ENCODE measurements at places on chromosomes 4 and X.

DNA sequence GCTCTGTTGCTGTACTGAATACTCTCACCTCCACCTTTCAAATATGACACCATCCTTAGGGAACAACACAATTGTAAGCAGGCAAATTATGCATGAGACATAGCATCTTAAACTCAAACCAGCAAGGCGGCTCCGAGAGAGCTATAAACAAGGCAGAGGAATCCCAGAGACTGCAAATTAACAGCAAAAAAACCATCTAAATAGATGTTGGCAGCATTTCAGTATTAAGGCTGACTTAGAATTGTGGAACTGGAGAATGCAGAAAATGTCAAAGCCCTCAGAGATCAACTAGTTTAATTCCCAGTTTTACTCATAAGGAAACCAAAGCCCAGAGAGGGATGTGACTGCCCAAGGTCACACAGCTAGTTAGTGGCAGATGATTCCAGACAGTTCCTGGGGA is 37.2 kb upstream of the SPANXC start:
- H3K4me3 ChIP-seq: no peak overlapping the region
- H3K27me3 ChIP-seq: no peaks in the 10 kb centered on the region
- no peaks in the 10 kb centered on the region for H3K4me1 ChIP-seq
- H3K27ac ChIP-seq: no peak overlapping the region
- DNase-seq: no peak
- H3K36me3 ChIP-seq: no peaks in the 10 kb centered on the region

- H3K36me3 ChIP-seq: no peaks in the 10 kb centered on the region
- no peak overlapping the region for H3K27ac ChIP-seq
- no peaks in the 10 kb centered on the region for H3K27me3 ChIP-seq
- H3K4me1 ChIP-seq: no peaks in the 10 kb centered on the region
Observed at GRCh38 chr4:22192084-22192511, 243.5 kb upstream of the KCNIP4 start.

DNA sequence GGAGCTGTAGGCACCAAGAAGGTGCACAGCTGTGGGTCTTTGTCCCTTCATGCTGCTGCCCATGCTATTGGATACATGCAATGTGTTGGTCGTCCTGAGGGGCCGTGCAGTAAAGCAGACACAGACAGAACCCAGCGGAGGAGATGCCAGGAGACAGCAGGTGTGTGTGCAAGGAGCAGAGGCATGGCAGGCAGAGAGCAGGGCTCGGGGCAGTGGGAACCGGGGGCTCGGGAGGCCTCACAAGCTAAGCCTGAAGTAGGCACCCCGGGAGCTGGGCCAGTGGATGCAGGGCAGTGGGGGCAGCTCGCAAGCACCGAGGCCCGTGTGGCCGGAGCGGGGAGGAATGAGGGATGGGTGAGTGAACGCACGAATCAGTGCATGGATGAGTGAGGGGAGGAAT is 13.2 kb downstream of the HTRA3 start:
- H3K27me3 ChIP-seq: no peaks in the 10 kb centered on the region
- H3K4me1 ChIP-seq: no peaks in the 10 kb centered on the region
- DNase-seq: no peak
- no peak overlapping the region for H3K27ac ChIP-seq

GRCh38 chrX:153668423-153669173 is 5.0 kb downstream of the PNCK start:
- H3K27me3 ChIP-seq: peaks cover 40% of the 10 kb centered on the region
- no peak overlapping the region for H3K4me3 ChIP-seq
- H3K36me3 ChIP-seq: no peaks in the 10 kb centered on the region
- no peak overlapping the region for H3K27ac ChIP-seq
- H3K4me1 ChIP-seq: peaks cover 23% of the 10 kb centered on the region

DNA sequence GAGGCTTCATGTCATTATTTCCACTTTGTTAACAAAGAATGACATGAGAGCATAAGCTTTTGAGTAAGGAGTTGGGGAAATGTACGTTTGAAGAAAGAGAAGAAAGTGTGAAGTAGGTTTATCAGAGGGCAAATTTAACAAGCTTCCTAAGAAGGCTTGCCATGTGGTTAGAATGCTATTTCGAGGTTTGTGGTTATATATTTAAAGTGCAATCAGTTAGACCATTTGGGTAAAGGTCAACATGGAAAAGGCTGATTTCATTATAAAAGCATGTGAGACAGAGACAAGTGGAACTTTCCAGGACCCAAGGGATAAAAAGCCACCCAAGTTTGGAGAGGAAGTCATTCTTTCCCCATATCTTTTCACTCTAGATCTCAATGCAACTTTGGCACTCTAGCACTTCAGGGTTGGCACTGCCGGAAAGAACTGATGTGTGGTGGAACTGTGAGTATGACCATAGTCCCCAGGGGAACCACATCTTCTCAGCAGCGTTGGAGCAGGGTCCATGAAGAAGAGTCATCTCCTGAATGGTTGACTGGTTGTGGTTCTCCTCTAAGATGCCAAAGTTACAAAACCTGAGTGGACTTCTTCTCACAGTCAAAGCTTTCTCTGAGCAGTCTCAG is 529.9 kb downstream of the MID1IP1 start:
- no peaks in the 10 kb centered on the region for H3K4me1 ChIP-seq
- H3K27ac ChIP-seq: no peak overlapping the region
- no peak overlapping the region for H3K4me3 ChIP-seq
- DNase-seq: no peak
- no peaks in the 10 kb centered on the region for H3K36me3 ChIP-seq

DNA sequence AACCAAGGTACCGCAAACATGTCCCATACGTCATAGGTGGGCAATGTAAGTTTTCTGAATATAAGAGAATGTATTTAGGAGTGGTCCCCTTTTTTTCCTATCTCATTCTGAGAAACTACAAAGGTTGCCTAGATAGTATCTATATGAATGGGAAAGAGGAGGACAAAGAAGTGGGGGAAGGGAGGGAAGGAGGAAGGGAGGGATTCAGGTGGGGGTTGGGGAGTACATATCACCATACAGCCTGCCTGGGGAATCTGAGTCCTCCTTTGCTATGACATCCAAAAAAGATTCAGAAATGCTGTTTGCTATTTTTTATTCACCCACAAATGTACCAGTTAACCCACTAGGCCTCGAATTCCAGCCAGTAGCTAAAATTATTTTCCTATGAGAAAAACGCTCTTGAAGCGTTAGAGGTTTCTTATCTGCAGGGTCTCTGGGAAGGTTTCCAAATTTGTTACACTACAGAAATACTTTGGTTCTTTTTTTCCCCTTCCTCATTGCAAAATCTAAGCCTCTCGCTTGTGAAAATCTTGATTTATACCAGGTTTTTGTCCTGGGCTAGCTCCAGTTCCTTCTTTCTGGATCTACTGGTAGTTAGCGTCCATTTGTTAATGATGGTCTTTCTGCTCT is 212.9 kb downstream of the NSUN7 start:
- no peak overlapping the region for H3K4me3 ChIP-seq
- H3K27ac ChIP-seq: no peak overlapping the region
- no peaks in the 10 kb centered on the region for H3K27me3 ChIP-seq
- no peak for DNase-seq
- no peaks in the 10 kb centered on the region for H3K36me3 ChIP-seq

DNA sequence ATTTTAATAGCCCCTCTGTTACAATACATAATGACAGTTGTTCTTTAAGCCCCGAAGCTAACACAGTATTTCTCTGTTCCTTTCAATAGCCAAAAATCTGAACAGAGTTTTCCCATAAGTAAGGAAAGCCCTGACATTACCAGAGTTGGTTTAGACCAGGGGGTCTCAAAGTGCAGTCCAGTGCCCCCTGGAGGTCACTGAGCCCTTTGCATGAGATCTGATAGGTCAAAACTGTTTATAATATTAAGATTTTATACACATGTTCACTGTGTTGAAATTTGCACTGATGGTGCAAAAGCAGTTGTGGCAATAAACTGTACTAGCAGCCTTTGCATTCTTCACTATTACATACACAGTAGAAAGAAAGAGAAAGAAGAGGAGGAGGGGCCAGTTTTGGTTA is 177.1 kb downstream of the SPANXN3 start:
- no peak overlapping the region for H3K27ac ChIP-seq
- DNase-seq: no peak
- no peaks in the 10 kb centered on the region for H3K27me3 ChIP-seq
- no peaks in the 10 kb centered on the region for H3K4me1 ChIP-seq

- H3K27me3 ChIP-seq: no peaks in the 10 kb centered on the region
- peaks cover 2% of the 10 kb centered on the region for H3K36me3 ChIP-seq
- H3K4me3 ChIP-seq: peak overlapping the region; percentile 88
- H3K27ac ChIP-seq: peak overlapping the region; percentile 86
- peaks cover 24% of the 10 kb centered on the region for H3K4me1 ChIP-seq
Observed at GRCh38 chr4:56434599-56435139, 746 bp downstream of the PPAT start.

- no peaks in the 10 kb centered on the region for H3K27me3 ChIP-seq
- DNase-seq: no peak
- no peaks in the 10 kb centered on the region for H3K36me3 ChIP-seq
- no peaks in the 10 kb centered on the region for H3K4me1 ChIP-seq
- H3K4me3 ChIP-seq: no peak overlapping the region
Observed at GRCh38 chr4:3706565-3707422, 59.4 kb upstream of the ADRA2C start.

Measured in T-cell (primary cell).